Stimulated activated naive CD4-positive, alpha-beta T cell (primary cell): ENCODE measurements at places on chromosomes 3 and 15.

DNA sequence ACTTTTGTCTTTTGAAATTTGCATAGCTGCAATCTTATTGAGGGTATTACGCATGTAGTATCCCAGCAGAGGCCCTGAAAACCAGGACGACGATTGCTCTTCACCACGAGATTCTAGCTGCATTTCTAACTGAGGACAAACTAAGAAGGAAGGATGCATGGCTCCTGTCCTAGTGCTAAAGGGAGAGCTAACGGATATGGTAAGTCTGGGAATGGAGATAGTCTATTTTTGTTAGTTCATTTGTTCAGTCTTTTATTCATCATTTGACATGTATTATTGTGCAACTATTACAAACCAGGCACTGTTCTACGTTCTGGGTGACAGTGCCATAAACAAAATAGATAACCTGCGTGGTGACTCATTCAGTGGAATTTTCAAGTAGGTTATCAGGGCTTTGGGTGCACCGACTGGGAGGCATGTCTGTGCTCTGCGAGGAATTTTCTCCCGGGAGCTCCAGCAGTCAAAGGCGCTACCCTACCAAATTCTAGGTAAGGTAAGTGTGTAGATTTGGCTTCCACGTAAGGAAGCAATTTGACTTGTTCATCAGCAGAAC, 51.9 kb upstream of the ETV5 start:
- no peak for DNase-seq

- no peak for DNase-seq
Observed at GRCh38 chr3:13788522-13789424, 91.1 kb downstream of the WNT7A start.

- no peak for DNase-seq
Observed at GRCh38 chr15:62775932-62776331, 266.6 kb upstream of the TPM1 start.

GRCh38 chr3:115160295-115160694, 13.2 kb upstream of the ZBTB20 start:
- no peak for DNase-seq

GRCh38 chr3:52539010-52539653, 2.7 kb downstream of the UQCC5 start:
- DNase-seq, result no peak

- no peak for DNase-seq
Observed at GRCh38 chr3:58005669-58006068, 2.6 kb upstream of the FLNB start.

DNA sequence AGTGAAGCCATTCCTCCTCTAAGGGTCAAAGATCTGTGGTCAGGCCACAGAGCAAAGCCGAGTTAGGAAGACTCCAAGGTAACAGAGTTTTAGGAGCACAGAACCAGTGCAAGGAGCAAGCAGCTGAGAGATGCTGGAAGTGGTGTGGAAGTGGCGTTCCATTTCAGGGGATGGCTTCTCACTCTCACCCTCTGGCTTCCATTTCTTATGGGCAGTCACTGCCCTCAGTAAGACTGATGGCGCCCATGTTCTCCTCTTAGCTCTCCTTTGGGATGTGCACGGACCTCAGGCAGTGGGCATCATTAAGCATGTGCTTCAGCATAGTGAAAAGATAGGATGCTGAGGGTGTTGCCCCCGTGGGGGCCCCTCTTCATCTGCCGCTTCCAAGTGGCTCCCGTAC, 90.3 kb downstream of the ASB7 start:
- no peak for DNase-seq

- no peak for DNase-seq
Observed at GRCh38 chr15:47796339-47796738, 79.0 kb downstream of the SEMA6D start.

DNA sequence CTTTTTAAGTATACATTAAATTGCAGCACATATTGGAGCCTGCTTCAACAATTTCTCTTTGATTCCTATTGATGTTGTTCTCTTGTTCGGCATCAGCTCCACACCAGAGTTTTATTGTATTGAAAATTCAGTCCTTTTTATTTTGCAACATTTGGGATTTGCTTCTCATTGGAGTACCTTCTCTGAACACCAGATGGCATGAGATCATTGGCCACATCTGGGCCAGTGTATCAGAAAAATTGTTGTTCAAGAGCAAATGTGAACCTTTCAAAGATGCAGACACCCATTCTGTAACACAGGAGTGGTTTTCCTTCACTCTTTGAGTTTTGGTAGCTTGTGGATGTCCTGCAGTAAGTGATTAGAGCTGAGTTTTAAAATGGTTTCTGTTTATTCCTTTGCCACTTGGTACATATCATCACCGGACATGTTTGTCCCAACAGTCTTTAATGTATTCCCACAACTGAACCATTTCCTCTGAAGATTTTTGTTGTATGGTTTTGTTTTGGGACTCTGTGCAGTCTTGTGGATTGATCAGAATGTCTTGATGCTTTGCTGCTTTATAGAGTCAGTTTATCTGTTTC, 96.1 kb downstream of the MCTP2 start:
- no peak for DNase-seq

DNA sequence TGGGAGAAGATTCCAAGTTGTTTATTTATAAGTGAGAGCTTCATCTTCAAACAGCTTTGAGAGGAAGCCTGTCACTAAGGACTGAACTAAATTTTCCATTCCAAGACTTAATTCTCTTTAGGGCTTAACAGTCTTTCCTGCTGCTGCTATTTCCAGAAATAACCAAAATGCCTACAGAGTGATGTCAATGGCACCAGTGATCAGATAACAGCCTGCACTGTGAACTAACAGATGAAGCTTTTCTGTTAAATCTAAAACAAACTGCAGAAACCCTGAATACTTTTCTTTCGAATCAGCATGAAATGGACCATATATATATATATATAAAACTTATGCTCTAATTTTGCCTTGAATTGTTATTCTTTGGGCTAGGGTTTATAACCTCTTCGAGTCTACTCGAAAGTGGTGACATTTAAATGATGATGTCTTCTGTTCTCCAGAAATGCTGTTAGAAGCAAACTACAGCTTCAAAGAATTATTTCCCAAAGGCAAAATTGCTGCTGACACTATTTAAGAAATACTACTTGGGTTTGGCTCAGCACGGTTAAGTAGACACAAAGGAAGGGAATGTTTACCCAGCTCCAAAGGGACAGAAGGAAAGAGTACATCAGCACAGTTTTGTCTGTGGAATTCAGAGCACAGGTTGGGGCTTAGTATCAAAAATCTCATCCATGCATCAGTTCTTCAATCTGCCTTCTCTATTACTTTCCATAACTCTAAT, 238.5 kb upstream of the LRRN1 start:
- no peak for DNase-seq

- no peak for DNase-seq
Observed at GRCh38 chr15:39302936-39303335, 277.9 kb upstream of the THBS1 start.

GRCh38 chr3:107829185-107829584, 261.6 kb downstream of the CD47 start:
- no peak for DNase-seq

DNA sequence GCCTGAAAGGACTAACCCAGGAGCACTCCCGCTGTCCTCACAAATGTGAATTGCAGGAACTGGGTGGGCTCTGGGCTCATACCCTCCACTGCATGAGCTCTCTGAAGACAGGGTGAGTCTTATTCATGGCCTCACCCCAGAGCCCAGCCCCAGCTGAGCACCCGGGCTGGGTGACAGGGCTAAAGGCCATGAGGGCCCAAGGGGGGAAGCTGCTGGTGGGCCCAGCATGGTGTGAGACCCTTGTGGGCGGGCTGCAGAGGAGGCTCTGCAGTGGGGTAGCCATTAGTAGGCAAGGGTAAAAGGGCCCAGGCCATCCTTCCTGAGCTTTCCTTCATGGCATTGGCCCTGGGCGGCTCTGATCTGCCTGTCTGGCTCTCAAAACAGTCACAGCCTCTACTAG, 30.3 kb downstream of the SRPRB start:
- DNase-seq, result no peak

DNA sequence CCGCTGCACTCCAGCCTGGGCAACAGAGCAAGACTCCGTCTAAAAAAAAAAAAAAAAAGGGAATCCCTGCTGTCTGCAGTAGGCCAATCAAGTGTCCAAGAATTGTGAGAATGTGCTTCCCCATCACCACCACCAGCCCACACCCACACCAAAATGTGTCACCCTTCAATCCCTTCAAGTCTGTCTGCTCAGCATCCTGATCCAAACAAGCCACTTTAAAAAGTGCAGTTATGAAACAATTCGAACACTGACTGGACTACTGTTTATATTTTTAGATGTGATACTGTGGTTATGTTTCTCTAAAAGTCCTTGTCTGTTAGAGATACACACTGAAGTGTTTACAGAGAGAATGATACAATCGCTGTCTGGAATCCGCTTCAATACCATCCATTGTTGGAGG, 78.1 kb upstream of the CGNL1 start:
- no peak for DNase-seq
